ENCODE measurements at places on chromosomes 2 and 18.

DNA sequence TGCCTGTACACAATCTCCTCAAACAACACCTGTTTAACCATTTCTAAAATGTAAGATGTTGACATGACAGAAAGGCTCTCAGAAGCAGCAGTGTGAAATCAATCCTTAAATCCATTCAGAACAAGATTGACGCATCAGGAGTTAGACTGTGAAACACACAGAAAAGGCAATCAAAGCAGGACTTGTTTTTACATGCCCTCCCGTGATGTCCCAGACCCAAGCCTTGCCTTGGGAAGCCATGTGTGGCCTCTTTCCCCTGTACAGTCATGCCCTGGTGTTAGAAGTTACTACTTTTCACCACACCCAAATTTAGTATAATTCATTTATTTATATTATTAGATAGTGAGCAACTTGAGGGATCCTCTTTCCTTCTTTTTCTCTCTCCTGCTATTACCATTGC, 115.7 kb downstream of the NCKAP5 start:
- no peak for DNase-seq

GRCh38 chr2:58938988-58939387, 697.9 kb upstream of the FANCL start:
- DNase-seq, result no peak

DNA sequence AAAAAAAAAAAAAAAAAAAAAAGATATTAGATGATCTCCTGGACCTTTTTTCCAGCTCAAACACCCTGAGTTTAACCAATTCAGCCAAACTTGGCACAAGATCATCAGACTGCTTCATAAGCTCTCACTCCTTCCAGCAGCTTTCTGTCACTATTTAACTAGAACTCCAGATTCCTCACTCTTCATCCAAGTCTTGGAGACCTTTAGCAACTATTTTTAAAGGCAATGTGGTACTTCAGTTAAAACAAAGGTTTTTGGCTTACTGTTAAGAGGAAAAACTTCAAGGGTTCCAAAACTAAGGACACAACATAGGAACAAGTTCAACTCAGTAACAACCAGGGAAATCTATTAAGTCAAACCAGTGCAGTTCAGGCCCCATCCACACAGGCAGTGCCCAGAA, 23.2 kb downstream of the LAMA1 start:
- no peak for DNase-seq

DNA sequence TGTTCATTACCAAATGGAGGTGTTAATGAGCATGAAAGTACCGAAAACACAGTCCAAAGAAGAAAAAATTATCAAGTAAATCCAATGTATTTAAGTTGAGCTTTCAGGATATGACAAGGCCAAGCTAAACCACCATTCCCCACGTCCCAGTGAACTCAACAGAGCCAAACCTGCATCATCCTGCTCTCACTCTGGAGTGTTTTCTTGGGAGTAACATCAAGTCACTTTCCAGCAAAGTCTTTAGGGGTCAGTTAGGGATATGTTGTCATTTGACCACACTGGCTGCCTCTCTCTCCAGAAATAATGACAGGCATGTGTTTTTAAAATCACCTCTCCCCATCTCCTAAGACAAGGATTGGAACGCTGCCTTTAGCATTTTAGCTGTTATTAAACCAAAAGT, 140.5 kb downstream of the SRBD1 start:
- DNase-seq, result no peak

- no peak for DNase-seq
Observed at GRCh38 chr2:196963043-196963442, 36.5 kb upstream of the PGAP1 start.

- no peak for DNase-seq
Observed at GRCh38 chr2:9226458-9227380, 20.1 kb downstream of the ASAP2 start.

DNA sequence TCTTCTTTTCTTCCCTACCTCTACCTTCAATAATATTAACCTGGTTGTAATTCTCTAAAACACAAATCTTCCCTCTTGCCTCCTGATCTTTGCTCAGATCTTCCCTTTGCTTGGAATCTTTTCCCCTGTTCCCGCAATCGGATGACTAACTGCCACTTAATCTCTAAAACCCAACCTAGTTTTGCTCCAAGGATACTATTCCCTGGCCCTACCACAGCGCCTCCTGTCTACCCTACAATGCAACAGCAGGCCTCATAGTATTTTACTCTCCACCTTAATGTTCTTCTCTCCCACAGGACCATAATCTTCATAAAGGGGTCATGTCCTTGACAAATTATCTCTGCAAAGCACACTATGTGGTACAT, 246.8 kb upstream of the TNP1 start:
- DNase-seq, result no peak

DNA sequence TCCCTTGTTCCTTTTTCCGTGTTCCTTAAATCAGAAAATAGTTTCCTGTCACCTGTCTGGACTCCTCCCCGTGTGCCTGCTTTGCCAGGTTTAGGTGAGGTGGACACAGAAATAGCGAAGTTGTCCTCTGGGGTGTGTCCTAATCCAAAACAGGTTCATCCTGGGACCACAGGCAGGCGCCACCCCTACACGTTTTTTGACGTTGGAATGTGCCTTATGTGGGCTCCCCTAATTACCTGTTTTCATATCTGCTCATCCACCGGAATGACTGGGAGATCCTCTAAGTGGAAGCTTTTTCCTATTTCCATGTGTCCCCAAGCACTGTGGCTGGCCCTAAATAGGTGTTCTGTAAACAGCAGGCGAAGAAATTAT, 49.0 kb upstream of the PAIP2B start:
- DNase-seq, result no peak
